Right renal pelvis (tissue), 4 donors: ENCODE measurements at places on chromosomes 2 and 18. TPM values are rescaled to one million over a fixed set of nuclear protein-coding genes. Genes with fewer than 3 reads are reported as not detected.

Gene HOXD12
- 0.30 TPM for polyA plus RNA-seq

- DNase-seq = no peak
These were observed 126.9 kb downstream of the NFATC1 start for GRCh38 chr18:79522451-79523205.

DNA sequence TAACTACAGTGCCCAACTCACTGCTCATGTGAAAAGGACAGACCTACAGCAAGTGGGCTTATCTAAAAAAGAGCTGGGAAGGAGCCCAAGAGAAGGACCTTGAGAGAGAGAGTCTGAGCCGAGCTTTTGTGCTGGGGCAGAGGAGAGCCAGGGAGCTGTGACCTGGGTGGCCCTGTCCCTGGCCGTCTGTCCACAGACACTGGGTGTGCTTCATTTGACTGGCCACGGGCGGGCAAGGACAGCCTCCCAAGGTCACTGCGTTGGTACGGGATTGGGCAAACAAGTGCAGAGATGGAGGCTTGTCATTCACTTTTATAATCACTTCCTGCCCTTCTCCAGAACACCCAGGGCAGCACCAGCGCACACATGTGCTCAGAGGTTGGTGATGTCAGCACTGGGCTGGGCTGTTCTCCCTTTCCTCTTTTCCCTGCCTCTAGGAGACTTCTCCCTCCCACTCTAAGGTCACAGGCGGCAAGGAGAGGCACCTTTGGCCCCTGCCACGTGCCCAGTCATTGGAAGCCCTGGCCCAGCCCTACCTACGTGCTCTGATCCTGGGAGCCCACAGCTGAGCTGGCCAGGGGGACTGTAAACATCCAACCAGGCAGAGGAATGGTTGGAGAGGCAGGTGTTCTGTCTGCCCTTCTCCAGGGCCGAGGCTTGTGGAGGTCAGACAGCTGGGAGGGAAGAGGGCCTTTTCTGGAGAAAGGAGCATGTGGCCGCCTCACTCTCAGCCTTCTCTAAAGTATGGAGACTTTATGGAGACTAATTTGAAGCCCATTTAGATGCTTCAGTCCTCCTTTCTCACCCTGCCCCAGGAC lies 6.4 kb upstream of the PSD4 start:
- no peak for DNase-seq

DNA sequence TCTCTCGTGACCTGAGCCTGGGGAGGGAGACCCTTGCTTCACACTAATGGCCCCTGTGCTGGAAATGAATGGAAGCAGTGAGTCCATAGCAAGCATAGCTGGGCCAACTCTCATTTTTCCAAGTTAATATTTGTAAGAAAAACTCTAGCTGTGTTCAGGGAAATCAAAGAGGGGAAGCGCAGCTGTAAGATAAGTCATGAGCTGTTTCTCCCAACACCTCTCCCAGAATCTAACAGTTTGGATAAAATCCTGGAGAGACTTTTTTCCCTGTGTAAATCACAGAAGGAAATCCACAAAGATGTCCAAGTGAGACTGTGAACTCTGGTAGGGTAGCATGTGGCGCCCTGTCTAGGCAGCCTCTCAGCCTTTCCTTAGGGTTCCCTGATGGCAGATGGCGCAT lies 27.2 kb downstream of the EDAR start:
- DNase-seq = no peak
